Mammary epithelial cell (primary cell): ENCODE measurements at places on chromosomes 7 and 10. TPM values are rescaled to one million over a fixed set of nuclear protein-coding genes. Genes with fewer than 3 reads are reported as not detected.

Gene OPN4
- not detected in 2 replicates for total RNA-seq

Gene SEMA3C
- 708 TPM for total RNA-seq

Gene WDR91
- 22.3 and 31.5 TPM in 2 replicates for total RNA-seq

Gene COL26A1
- not detected in 2 replicates for total RNA-seq

Gene TDRD1
- 0.17 TPM for total RNA-seq

Gene ADRA2A
- not detected in 2 replicates for total RNA-seq

Gene PTEN
- total RNA-seq: 60.5 and 73.0 TPM in 2 replicates

Gene ANLN
- total RNA-seq: 35.0 and 113 TPM in 2 replicates

Gene TLX1
- not detected in 2 replicates for total RNA-seq

Gene TRIM74
- total RNA-seq: 0.50 TPM

Gene CPEB3
- total RNA-seq: 1.5 and 2.2 TPM in 2 replicates

Gene MRPS33
- total RNA-seq: 52.5 and 67.7 TPM in 2 replicates

Gene CYP2C18
- not detected in 2 replicates for total RNA-seq
